Breast epithelium (tissue), 4 donors: ENCODE measurements at places on chromosomes 7 and 10.

GRCh38 chr7:25759748-25760147, 392.2 kb upstream of the NFE2L3 start:
- no peak overlapping the region for H3K4me3 ChIP-seq
- no peaks in the 10 kb centered on the region for H3K36me3 ChIP-seq
- no peaks in the 10 kb centered on the region for H3K27me3 ChIP-seq
- H3K4me1 ChIP-seq: no peaks in the 10 kb centered on the region
- no peak for DNase-seq

DNA sequence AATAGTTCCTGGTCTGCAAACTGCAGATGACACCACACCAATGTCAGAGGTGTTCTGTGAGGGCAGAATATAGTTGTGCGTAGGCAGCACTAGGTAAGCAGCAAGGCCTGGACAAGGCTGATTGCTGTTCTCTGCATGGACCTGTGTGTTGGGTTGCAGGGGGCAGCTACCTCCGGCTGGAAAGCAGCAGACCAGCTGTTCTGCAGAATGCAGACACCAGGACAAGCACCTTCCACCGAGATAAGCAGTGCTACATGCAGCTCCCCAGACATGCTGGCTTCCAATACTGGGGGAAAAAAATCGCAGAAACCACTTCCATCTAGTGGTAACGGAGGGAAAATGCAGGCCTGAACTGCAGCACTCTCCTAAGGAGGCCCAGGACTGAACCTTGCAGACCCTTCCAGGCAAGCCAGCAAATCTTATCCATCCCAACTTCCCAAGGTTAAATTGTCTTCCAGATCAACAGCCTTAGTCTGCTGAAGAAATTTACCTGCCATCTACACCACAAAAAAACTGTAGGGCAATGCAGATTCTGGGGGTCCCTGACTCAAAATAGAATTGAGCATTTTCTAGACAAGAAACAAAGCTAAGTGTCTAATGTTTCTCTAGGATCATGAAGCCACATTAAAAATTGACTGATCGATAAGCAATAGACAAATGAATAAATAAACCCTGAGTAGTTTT, 50.5 kb upstream of the COBL start:
- no peak for DNase-seq
- H3K36me3 ChIP-seq: no peaks in the 10 kb centered on the region
- H3K27ac ChIP-seq: no peak overlapping the region
- no peak overlapping the region for H3K4me3 ChIP-seq

DNA sequence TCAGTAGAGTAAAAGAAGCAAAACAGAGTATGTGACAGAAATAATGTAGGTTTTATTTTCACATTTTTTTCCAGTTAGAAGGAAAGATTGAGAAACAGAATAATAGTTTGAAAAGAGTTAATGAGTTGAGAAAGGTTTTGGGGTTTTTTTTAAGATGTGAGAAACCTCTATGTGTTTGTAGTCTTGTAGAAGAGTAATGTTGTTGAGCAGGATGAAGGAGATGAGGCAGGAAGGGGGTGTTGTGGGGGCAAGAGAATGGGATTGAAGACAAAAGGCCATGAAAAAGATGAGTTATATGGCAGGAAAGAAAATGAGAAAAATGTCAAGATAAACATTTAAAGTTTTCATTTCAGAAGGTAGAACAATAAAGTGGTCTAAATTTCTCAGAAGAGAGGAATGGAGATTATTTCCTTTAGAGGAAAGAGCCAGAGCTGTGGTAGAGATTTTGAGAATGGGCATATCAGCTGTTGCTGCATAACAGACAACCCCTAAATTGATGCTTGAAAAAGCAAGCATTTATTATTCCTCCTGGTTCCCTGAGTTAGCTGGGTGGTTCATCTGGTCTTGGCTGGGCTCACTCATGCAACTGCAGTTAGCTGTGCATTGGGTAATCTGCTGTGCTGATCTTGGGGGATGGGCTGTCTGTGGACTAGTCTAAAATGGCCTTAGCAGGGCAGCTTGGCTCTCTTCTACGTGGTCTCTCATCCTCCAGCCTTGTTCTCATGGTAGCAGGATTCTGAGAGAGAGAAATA, 27.1 kb downstream of the PCGF5 start:
- H3K4me3 ChIP-seq: no peak overlapping the region
- no peaks in the 10 kb centered on the region for H3K4me1 ChIP-seq
- H3K27me3 ChIP-seq: no peaks in the 10 kb centered on the region
- no peaks in the 10 kb centered on the region for H3K36me3 ChIP-seq

- no peak for DNase-seq
- no peak overlapping the region for H3K27ac ChIP-seq
- no peaks in the 10 kb centered on the region for H3K4me1 ChIP-seq
- H3K27me3 ChIP-seq: no peaks in the 10 kb centered on the region
Observed at GRCh38 chr10:123269017-123269552, 114.9 kb downstream of the BUB3 start.

- H3K4me3 ChIP-seq: no peak overlapping the region
- no peaks in the 10 kb centered on the region for H3K4me1 ChIP-seq
- DNase-seq: no peak
- no peaks in the 10 kb centered on the region for H3K36me3 ChIP-seq
- no peaks in the 10 kb centered on the region for H3K27me3 ChIP-seq
- H3K27ac ChIP-seq: no peak overlapping the region
Observed at GRCh38 chr7:94177441-94177840, 173.3 kb upstream of the BET1 start.

GRCh38 chr10:21487416-21488180, 37.9 kb downstream of the SKIDA1 start:
- H3K27ac ChIP-seq: no peak overlapping the region
- no peak for DNase-seq
- H3K4me3 ChIP-seq: no peak overlapping the region
- no peaks in the 10 kb centered on the region for H3K27me3 ChIP-seq

- no peaks in the 10 kb centered on the region for H3K4me1 ChIP-seq
- DNase-seq: no peak
- H3K4me3 ChIP-seq: no peak overlapping the region
- no peaks in the 10 kb centered on the region for H3K27me3 ChIP-seq
Observed at GRCh38 chr10:118491055-118491454, 104.4 kb downstream of the PRLHR start.

DNA sequence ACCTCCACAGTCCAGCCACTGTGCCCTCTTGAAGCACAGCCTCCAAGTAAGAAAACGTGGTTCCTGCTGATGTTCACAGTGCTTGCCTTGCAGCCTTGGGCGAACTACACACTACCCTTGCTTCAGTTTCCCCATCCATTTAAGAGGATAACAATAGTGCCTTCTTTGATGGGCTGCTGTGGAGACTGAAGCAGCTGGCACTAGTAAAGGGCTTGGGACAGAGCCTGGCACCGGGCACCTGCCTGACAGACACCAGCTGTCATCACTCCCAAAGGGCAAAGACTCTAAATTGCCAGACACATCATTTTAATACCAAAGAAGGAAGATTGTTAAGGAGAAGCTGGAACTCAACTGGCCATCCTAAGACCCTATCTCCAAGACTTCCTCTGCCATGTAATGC, 3.1 kb upstream of the C10orf90 start:
- no peaks in the 10 kb centered on the region for H3K27me3 ChIP-seq
- H3K4me1 ChIP-seq: no peaks in the 10 kb centered on the region
- no peaks in the 10 kb centered on the region for H3K36me3 ChIP-seq
- DNase-seq: peak; percentile 29

- H3K4me1 ChIP-seq: peaks cover 11% of the 10 kb centered on the region
- H3K27ac ChIP-seq: peak overlapping the region; percentile 72
- no peaks in the 10 kb centered on the region for H3K27me3 ChIP-seq
- H3K4me3 ChIP-seq: peak overlapping the region; percentile 61
- no peaks in the 10 kb centered on the region for H3K36me3 ChIP-seq
Observed at GRCh38 chr10:101066146-101066895, 4.5 kb downstream of the KAZALD1 start.

DNA sequence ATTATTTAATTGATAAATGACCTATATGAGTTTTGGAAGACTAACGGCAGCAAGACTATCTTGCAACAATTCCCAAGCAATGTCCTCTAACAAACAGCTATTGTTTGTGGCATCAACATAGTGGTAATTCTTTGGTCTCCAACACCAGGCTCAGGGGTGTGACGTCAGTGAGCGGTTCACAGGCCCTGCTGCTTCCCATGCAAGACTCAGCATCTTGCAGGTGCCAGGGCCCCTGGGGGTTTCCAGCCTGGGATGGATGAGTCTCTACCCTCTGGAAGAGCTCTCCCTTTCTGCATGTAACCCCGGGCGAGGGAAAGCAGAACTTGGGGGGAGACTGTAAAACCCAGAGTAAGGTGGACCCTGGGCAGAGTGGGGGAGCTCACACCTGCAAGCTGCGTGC, 164.7 kb downstream of the ACTR3B start:
- peak; percentile 1 for DNase-seq
- no peak overlapping the region for H3K27ac ChIP-seq
- peaks cover 13% of the 10 kb centered on the region for H3K27me3 ChIP-seq
- no peaks in the 10 kb centered on the region for H3K36me3 ChIP-seq
- no peaks in the 10 kb centered on the region for H3K4me1 ChIP-seq
- no peak overlapping the region for H3K4me3 ChIP-seq

GRCh38 chr7:136869001-136869961, 829 bp downstream of the CHRM2 start:
- H3K4me1 ChIP-seq: no peaks in the 10 kb centered on the region
- no peak overlapping the region for H3K27ac ChIP-seq
- H3K27me3 ChIP-seq: peaks cover 44% of the 10 kb centered on the region

- H3K27ac ChIP-seq: no peak overlapping the region
- DNase-seq: no peak
- no peaks in the 10 kb centered on the region for H3K36me3 ChIP-seq
- no peaks in the 10 kb centered on the region for H3K27me3 ChIP-seq
- peaks cover 16% of the 10 kb centered on the region for H3K4me1 ChIP-seq
Observed at GRCh38 chr7:5379546-5379945, 44.1 kb downstream of the TNRC18 start.

GRCh38 chr10:83142074-83142563, 997.2 kb upstream of the GHITM start:
- H3K27me3 ChIP-seq: no peaks in the 10 kb centered on the region
- H3K4me1 ChIP-seq: no peaks in the 10 kb centered on the region
- H3K36me3 ChIP-seq: no peaks in the 10 kb centered on the region

- no peak overlapping the region for H3K4me3 ChIP-seq
- no peaks in the 10 kb centered on the region for H3K36me3 ChIP-seq
- H3K27ac ChIP-seq: no peak overlapping the region
- DNase-seq: no peak
- no peaks in the 10 kb centered on the region for H3K4me1 ChIP-seq
Observed at GRCh38 chr7:43671521-43671920, 57.8 kb downstream of the COA1 start.

DNA sequence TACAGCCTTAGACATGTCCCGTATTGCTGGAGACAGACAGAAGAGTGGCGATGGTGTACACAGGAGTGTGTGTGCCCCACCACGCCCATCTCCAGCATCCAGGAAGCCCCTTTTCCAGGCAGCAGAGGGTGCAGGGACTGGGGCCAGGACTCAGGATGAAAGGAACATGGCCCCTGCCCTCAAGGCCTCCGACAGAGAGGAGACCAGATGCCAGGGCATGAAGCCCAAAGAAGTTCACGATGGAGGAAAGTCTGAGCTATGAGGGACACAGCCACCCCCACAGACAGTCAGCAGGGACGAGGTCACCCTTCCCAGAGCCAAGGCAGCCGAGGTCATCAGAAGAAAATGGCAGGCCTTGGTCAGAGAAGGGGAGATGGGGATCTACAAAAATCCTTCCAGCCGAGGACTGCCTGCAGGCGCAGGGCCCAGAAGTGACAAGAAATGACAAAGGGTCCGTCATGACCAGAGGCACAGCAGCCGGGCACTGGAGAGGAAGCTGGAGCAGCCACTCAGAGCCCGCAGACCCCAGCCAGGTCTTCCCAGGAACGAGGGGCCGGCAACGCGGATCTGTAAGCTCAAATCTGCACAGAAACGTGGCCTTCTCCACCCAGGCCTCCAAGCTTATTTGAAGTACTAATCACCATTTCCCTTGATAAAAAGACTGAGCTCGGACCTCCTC, 78.7 kb upstream of the PPP2R2D start:
- no peak overlapping the region for H3K4me3 ChIP-seq
- no peaks in the 10 kb centered on the region for H3K4me1 ChIP-seq
- no peak for DNase-seq
- no peak overlapping the region for H3K27ac ChIP-seq
- peaks cover 26% of the 10 kb centered on the region for H3K27me3 ChIP-seq

- no peak overlapping the region for H3K27ac ChIP-seq
- H3K4me1 ChIP-seq: no peaks in the 10 kb centered on the region
- no peaks in the 10 kb centered on the region for H3K36me3 ChIP-seq
- H3K4me3 ChIP-seq: no peak overlapping the region
- no peak for DNase-seq
Observed at GRCh38 chr7:15280078-15280733, 281.6 kb downstream of the AGMO start.

DNA sequence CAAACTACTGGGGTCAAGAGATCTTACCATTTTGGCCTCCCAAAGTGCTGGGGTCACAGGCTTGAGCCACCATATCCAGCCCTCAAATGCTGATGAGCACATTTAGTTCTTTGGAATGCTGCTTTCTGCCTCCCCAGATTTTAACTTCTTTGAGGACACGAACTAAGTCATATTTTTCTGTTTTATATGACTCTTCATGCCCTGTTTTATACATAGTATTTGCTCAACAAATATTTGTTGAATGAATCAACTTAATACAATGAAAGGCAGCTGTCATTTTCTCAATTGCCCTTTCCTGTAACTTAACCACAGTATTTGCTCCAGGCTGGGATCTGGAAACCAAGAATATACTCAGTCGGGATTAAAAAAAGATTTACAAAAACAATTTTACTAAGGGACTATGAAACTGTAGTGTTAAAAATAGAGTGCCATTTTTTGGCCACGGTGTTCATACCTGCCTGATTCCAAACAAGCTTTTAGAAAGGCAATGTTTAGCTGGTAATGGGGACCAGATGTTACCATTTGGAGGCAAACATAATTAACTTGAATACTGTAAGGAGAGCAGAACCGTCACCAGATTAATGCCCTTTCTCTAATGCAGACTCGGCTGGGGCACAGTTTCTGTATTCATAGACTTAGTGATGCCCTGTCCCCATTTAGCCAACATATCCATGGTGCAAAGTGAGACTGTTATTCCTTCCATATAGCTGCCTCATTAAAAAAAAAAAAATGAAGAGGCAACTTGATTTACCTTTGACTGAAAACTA, 117.6 kb downstream of the NRP1 start:
- H3K4me3 ChIP-seq: no peak overlapping the region
- no peaks in the 10 kb centered on the region for H3K4me1 ChIP-seq
- no peaks in the 10 kb centered on the region for H3K36me3 ChIP-seq
- H3K27ac ChIP-seq: no peak overlapping the region
- DNase-seq: no peak

DNA sequence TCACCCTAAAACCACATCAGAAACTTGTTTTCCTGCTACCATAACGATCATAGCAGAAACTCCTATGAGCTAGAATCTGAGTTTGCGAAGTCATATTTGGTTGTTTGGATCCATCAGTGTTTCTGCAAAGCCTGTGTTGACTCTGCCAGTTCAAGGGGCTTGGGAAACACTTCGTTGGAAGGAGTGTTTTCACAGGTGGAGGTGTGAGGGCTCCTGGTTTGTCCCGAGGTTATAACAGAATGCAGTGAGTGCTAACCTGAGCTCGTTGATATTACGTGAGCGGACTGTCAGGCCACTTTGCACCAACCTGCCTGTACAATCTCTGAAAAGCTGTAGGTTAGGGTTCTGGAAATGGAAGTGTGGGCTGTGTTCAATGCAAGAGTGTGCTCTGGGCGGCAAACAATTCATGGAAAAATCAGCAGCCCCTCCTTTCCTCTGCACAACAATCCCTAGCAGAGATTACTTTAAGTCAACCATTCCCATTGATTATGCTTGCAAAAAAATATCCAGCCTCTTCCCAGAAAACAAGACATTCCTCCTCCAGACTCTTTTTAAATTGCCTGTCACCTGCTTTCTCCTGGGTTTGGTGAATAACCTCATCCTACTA, 622.0 kb downstream of the TYW1 start:
- peaks cover 6% of the 10 kb centered on the region for H3K27me3 ChIP-seq
- no peak for DNase-seq
- no peaks in the 10 kb centered on the region for H3K36me3 ChIP-seq
- H3K4me1 ChIP-seq: no peaks in the 10 kb centered on the region
- no peak overlapping the region for H3K27ac ChIP-seq
- H3K4me3 ChIP-seq: no peak overlapping the region
